Stimulated activated CD8-positive, alpha-beta memory T cell treated with anti-CD3 and anti-CD28 coated beads, Interleukin-15, amount 100 ng/mL, for 4 hours (primary cell): ENCODE measurements at places on chromosomes 5 and 9.

GRCh38 chr5:6379246-6379645 is 899 bp upstream of the MED10 start:
- no peak for DNase-seq

GRCh38 chr5:133820507-133820906 is 147.9 kb downstream of the C5orf15 start:
- no peak for DNase-seq

DNA sequence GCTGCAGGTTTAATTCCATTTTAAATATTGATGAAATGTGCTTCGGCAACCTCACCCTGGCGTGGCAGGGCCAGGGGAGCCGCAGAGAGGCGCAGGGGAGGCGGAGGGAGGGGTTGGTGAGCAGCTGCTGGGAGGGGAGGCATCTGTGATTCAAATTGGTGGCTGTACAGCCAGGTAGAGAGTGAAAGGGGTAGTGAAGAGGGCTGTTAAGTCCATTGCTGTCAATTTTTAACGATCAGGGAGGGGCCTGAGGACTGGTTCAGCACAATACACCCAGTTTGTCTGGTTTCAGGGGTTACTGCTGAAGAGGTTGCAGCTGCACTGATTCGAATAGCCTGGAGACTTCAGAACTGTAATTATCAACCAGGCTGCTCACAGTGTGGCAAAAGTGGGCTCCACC is 31.3 kb downstream of the LHX6 start:
- DNase-seq: no peak

DNA sequence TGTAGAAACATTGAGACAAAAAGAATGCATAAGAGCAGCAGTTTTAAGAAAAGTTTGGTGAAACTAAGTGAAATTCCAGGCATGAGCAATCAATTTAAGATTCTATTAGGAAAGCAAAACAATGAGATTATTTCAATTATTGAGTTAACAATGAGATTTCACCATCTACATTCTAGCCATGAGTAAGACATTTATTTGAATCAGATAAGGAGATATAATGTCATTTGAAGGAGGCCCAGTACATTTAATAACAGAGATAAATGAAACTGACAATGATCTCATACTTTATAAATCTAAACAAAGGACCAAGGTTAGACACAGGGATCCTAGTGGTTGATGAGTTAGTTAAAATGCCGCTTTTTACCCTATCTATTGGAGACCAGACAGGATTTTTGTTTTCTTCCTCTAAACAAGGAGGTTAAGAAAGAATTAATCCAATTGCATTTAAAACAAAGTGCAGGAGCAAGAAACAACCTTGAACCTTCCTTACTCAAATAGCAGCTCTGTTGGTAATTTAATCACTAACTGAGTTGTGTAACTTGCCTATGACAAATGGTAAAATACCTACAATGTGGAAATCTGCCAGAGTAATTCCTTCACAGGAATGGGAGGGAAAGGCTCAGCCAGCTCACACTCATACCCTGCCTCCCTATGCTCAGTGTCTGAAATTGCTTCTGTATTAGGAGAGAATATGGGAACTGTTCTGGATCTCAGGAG is 103.5 kb upstream of the NR3C1 start:
- DNase-seq: no peak

DNA sequence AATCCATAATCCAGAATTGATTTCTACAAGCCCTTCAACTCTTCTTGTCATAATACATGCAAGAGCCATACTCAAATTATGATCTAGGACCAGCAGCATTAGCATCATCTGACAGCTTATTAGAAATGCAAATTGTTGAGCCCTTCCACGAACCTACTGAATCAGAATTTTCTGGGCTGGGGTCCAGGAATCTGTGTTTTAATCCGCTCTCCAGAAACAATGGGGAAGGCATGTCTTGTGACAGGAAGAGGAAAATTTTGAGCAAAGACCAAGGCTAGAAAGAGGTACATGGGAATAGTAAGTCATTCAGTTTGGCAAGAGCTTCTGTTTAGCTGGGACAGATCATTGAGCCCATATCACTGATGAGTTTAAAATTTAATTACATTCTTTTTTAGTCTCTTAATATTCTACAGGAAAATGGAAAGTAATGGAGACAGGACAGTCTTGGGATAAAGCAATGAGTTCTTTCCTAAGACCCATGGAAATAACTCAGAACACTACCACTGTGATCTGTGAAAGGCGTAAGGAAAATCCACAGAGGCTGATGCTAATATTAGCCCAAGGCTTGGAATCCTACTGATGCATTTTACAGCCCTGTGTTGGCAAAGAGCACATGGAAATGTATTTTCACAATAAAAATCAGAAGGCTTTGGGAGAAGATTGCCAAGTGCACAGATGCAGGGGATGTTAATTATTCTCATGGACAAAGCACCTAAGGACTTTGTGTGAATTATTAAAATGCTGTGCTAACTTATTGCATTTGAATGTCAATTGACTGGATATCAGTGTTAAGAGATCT is 73.7 kb upstream of the STK32A start:
- DNase-seq: no peak
